A549 treated with Hydrocortisone at 1 μM for 4 hours (cell line): ENCODE measurements at places on chromosomes 12 and 14. TPM values are rescaled to one million over a fixed set of nuclear protein-coding genes. Genes with fewer than 3 reads are reported as not detected.

The RNASE3 gene
- total RNA-seq = not detected in 5 replicates

The SLC4A8 gene
- 1.1 to 1.5 TPM (median 1.3 TPM) in 5 replicates for total RNA-seq

The PRIM1 gene
- 23.7 to 32.4 TPM (median 25.2 TPM) in 5 replicates for total RNA-seq

The CHGA gene
- 1.3 to 1.7 TPM (median 1.5 TPM) in 5 replicates for total RNA-seq

The GOLT1B gene
- total RNA-seq = 84.1 to 114 TPM (median 90.2 TPM) in 5 replicates

The SCN8A gene
- total RNA-seq = 1.00 to 1.7 TPM (median 1.5 TPM) in 5 replicates

The SLC2A13 gene
- 2.3 to 2.9 TPM (median 2.9 TPM) in 5 replicates for total RNA-seq

The LRR1 gene
- total RNA-seq = 45.4 to 49.8 TPM (median 47.0 TPM) in 5 replicates

The CLEC4D gene
- total RNA-seq = not detected in 5 replicates

The METTL25 gene
- total RNA-seq = 1.9 to 3.2 TPM (median 2.8 TPM) in 5 replicates

The KLRK1 gene
- total RNA-seq = 0.08 TPM in 1 of 5 replicates, not detected in the others

The SIX1 gene
- 5.3 to 7.5 TPM (median 7.1 TPM) in 5 replicates for total RNA-seq

The TESPA1 gene
- total RNA-seq = not detected in 5 replicates

The PTCSC3 gene
- total RNA-seq = not detected in 5 replicates

The B3GNT4 gene
- total RNA-seq = 0.62 to 0.86 TPM (median 0.79 TPM) in 5 replicates

The KIF26A gene
- total RNA-seq = 2.9 to 4.3 TPM (median 3.9 TPM) in 5 replicates

The DPPA3 gene
- total RNA-seq = not detected in 5 replicates

The PSMC1 gene
- total RNA-seq = 209 to 349 TPM (median 225 TPM) in 5 replicates
